ENCODE measurements at places on chromosomes 12 and 14. TPM values are rescaled to one million over a fixed set of nuclear protein-coding genes. Genes with fewer than 3 reads are reported as not detected.

Gene GDF11
- 14.8 TPM for total RNA-seq

Gene PMCH
- not detected for total RNA-seq

Gene CAPRIN2
- 29.1 TPM for total RNA-seq

Gene HOXC11
- total RNA-seq: 1.8 TPM

Gene RNASE2
- not detected for total RNA-seq
